ENCODE measurements at places on chromosomes 5 and 9.

DNA sequence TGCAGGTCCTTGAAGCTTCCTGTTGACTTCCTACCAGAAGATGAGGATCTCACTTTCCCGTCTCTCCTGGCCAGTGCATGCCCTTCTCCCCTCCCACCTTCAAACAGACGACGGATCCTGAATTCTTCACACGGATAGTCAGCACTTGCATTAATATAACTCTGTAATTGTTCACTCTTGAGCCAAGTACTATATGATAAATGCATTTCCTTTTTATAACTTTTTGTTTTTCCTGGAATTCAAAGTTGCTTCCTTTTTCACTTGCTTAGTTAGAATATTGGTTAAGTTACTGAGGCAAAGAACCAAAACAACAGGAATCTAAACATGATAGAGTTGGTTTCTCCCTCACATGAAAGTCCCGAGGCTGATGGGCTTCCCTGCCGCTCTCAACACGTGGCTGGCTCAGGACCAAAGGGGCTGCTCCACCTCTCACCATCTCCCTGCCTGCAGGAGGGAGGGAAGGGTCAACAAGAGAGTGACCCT is 20.2 kb upstream of the EGFL7 start:
- no peak for DNase-seq

DNA sequence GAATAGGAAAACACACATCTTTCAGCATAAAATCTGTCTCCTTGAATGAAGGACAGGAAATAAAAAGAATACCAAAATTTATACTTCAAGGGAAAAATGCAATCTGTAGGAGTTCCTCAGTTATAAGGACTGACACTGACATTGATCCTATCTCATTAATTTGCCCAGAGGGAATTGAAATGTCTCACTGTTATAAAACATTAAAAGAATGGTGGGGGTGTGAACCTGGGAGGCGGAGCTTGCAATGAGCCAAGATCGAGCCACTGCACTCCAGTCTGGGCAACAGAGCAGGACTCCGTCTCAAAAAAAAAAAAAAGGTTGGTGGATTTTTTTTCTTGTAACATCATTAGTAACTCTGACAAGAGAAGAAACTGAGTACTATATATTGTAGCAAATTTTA is 60.8 kb downstream of the TTLL11 start:
- DNase-seq = no peak

- no peak for DNase-seq
Observed at GRCh38 chr5:147818290-147818689, 13.2 kb downstream of the SPINK1 start.

DNA sequence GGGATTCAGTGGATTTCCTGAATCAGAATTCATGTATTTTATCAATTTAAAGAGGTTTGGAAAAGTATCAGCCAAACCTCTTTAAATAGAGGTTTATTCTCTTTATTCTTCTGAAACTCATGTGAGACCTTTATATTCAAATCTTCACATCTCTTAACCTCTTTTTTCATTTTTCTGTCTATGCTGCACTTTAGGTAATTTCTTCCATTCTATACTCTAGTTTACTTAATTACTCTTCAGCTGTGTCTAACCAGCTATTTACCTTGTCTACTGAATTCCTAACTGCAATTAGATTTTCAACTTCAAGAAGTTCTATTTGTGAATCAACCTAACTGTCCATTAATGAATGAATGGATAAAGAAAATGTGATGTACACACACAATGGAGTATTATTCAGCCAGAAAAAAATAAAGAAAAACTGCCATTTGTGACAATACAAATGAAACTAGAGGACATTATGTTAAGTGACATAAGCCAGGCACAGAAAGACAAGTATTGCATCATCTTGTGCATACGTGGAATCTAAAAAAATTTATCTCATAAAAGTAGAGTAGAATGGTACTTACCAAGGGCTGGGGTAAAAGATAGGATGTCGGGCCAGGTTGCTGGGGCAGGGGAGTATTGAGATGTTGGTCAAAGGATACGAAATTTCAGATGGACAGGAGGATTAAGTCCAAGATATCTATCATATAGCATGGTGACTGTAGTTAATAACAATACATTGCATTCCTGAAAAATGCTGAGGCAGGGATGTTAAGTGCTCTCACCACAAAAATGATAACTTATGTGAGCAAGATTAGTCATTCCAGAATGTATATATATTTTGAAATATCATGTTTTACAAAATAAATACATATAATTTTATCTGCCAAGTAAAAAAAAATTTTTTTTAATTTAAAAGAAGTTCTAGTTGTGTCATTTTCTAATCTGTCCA is 129.5 kb upstream of the LRRTM2 start:
- DNase-seq = no peak

All from central memory CD8-positive, alpha-beta T cell (primary cell).